ENCODE measurements at places on chromosomes 12 and 14. TPM values are rescaled to one million over a fixed set of nuclear protein-coding genes. Genes with fewer than 3 reads are reported as not detected.

The CCDC38 gene
- total RNA-seq, result 0.08 TPM

The LTBR gene
- 249 TPM for total RNA-seq

The OAS3 gene
- total RNA-seq, result 25.8 TPM

The P2RX7 gene
- total RNA-seq, result not detected

The SLC6A12 gene
- 1.3 TPM for total RNA-seq

Measured in A549 treated with Mapracorat at 1 μM for 4 hours (cell line).